ENCODE measurements at places on chromosomes 2 and 18.

DNA sequence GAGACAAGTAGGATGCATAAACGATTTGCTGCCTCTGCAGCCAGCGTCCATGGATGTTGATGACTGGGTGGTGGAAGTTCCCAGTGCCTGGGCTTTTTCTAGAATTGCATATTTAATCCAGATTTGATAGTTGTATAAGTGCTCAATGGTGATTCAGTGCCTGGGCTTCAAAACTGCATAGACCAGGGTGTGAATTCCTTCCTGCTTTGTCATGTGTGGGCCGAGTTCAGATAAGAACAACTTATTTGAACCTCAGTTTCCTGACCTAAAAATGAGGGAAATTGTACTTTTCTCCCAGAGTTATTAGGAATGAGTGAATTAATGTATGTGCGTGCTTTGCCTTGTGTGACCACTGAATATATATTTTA is 154.6 kb downstream of the WDSUB1 start:
- no peak for DNase-seq

DNA sequence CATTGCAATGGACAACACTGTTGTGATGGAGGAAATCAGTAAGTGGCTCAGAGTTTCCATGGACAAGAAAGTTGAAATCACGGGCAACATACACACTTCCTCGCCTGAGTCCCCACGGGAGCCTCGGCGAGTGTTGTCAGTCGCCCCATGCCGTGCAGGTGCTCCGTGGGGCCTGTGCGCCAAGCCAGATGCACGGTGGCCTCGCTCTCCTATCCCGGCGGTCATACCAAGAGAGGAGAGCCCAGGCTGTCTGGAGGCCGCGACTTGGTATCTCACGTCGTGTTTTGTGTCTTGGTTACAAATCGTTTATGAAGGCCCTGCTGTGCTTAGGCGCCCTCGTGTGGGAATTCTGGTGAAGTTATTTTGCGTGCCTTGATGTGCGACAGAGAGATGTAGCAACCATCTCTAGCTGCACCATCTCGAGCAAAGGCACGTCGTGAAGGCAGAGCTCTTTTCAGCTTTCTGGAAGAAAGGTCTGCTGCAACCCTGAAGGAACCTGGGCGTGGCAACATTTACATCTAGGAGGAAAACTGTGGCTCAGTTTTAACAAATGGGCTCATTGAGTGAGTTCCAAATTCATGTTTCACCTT is 21.8 kb downstream of the ATG4B start:
- DNase-seq: no peak

DNA sequence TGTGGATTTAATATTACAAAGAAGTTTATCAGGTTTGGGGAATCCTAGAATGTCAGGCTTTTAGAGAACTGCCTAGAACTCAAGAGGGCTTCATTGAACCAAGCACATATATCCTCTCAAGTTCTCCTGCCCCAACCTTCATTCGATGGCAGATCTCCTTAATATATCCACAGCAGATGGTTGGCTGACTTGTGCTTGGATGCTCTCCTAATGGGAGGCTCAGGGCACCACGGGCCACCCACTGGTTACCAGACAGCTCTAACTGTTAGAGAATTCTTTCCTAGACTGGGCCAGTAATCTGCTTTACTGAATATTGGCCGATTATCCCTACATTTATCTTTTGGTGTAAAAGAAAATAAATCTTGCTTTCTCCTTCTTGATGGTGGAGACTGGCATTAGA is 87.2 kb upstream of the ATP8B1 start:
- no peak for DNase-seq

- DNase-seq: no peak
Observed at GRCh38 chr2:38091760-38092159, 15.8 kb upstream of the CYP1B1 start.

- peak; percentile 40 for DNase-seq
Observed at GRCh38 chr2:68837164-68837860, 33.9 kb downstream of the BMP10 start.

- DNase-seq: no peak
Observed at GRCh38 chr2:72128843-72129227, 18.8 kb downstream of the CYP26B1 start.

GRCh38 chr2:201432038-201432620 is 19.1 kb downstream of the TRAK2 start:
- no peak for DNase-seq

Measured in stimulated activated CD8-positive, alpha-beta memory T cell treated with anti-CD3 and anti-CD28 coated beads, Interleukin-7, amount 100 ng/mL, for 4 hours (primary cell).